Hippocampal formation (tissue), 2 donors: ENCODE measurements at places on chromosomes 11 and 22.

DNA sequence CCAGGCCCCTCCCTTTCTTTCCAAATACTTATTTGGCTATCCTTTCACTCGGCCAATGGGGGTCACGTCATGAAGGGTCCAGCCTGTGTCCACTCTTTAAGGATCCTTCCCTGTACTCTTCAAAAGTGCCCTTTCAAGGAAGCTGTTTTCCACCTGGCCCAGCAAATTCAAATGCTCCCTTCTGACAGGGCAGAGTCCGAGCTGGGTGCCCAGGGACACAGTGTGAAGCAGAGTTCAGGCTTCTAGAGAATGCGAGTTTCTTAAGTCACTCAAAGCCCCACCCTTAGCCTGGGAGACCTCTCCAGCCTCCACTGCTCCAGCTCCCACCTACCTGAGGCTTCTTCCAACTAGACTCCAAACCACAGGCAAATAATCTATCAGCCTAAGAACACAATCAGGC is 5.5 kb upstream of the APOA1 start:
- no peak for DNase-seq

DNA sequence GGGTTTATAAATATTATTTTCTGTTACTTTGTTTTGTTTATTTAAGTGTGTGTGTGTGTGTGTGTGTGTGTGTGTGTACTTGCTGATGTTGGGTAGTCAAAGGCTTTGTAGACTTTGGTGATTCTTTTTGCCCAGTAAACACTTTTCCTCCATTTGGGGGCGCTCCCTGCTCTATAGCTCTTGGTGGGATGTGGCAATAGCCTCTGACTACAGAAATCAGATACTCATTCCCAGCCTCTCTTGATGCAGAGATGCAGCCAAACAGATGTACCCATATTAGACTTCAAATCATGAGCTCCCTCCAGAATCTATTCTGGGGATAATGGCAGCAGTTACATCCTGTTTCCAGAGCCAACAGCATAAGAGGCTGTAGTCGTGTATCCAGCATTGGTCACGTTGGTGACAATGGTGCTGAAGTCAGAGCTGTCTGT is 33.4 kb upstream of the APOL5 start:
- DNase-seq = peak; percentile 28

DNA sequence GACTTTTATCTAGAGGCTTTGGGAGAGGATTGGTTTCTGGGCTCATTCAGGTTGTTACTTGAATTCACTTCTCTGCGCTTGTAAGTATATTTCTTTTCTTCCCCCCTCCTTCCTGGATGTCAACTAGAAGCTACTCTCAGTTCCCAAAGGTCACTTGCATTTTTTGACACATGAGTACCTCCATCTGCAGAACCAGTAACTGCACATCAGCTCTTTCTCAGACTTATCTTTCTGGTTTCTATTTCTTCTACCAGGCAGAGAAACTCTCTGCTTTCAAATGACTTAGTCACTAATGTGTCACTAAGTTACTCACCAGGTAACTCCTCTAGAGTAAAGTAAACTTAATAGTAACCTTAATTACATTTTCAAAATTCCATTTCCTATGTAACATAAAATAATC is 773.0 kb upstream of the LUZP2 start:
- no peak for DNase-seq

DNA sequence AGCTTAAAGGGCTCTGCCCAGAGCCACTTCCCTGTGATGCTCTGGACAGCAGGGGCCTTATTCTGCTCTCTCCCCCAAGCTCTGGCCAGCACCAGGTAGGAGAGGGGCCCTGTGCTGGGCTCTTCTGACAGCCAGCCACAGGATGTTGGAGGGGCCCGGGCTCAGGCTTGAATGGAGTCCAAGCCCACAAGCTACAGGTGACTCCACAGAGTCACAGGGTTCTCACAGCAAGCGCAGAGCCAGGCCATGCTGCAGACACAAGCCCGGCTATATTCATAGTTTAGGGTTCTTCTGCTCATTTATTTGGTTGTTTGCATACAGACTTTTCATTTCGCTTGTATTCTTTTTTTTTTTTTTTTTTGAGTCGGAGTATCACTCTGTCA is 1392.8 kb downstream of the BRD1 start:
- DNase-seq = no peak

- DNase-seq = no peak
Observed at GRCh38 chr11:199782-200181, 6.9 kb downstream of the SCGB1C1 start.

DNA sequence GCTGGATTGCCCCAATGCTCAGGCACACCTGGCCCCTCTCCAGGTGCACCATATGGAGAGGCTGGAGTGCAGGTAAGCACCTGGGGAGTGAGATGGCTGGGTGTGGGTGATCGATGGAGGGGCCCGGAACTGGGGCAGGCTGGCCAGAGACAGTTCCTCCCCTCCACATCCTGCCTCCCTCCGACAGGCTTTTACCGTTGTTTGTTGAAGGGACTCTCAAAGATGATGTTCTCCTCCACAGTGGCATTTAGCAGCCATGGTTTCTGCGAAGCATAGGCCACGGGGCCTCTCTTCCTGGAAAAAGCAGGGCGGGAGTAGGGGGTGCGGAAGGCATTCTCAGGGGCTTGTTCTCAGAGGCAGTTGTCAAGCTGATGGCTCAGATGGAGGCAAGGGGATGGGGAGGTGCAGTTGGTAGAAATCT is 25.9 kb upstream of the KCNJ11 start:
- no peak for DNase-seq

DNA sequence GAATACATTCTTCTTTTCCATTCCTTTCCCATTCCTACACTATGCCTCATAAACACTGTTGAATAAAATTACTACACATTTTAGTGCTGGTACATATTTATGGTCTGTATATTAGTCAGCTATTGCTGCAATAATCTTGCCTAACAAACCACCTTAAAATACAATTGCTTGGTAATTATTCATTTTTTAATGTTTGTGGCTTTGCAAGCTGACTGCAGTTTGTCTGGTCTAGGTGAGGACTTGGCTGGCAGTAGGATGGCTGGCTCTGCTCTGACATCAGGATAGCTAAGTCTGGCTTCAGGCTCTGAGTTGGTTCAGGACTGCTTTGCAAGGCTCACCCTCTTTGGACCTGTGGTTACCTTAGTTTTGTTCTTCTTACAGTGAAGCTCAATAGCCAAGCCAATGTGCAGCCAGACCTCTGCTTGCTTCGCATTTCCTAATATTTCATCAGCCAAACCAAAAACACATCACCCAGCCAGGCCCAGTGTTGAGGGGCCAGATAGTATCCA is 913.4 kb upstream of the RAG2 start:
- DNase-seq = no peak

- no peak for DNase-seq
Observed at GRCh38 chr22:21734540-21735199, 924 bp downstream of the YPEL1 start.

DNA sequence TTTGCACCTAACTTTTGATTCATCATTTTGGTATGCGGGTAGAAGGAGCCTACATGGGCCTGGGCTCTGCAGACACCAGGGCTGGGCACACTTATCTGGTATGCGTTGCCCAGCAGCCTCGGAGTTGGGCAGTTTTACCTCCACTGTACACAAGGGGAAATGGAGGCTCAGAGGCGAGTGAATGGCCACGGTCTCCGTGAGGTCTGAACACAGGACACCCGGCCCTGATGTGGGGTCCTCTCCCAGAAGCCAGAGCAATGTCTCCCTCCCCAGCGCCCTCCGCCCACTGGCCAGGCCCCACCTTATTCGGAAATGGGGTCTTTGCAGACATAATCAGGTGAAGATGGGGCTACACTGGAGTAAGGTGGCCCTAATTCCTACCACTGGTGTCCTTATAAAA is 43.7 kb downstream of the OSBPL5 start:
- DNase-seq = no peak

DNA sequence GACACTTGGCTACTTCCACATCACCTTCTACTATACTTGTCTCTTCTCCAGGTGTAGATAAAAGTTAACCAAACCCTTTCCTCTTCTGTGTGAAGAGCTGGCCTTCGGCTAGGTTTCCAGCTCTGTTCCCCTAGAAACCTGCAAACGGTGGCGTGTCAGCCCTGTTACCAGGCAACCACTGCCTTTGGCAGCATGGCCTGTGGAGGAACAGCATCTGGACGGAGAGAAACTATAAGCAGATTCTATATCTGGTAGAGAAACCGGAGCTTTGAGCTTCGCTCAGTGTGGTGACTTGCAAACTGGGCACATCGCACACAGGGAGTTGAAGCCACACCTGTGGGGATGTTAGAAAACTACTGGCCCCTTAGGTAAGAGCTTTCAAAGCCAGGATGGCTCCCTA is 35.9 kb downstream of the ARAP1 start:
- peak; percentile 45 for DNase-seq

GRCh38 chr11:65434057-65434666 is 11.6 kb downstream of the NEAT1 start:
- DNase-seq = no peak

DNA sequence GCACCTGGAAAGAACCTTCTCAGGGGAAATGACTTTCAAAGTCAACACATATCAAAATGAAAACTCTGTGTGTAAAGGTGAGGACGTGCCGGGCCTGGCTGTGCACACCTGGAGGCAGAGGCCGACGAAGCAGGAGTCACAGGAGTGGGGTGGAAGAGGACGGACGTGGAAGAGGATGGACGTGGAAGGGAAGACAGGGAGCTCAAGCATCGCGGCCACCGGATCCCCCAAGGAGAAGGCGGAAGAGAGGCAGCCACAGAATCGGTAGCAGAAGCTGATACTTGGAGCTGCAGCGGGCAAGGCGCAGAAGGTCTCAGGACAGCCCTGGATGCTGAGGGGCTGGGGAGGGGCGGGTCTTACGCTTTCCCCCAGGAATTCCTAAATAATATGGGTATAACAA is 519.8 kb downstream of the BRD1 start:
- no peak for DNase-seq

DNA sequence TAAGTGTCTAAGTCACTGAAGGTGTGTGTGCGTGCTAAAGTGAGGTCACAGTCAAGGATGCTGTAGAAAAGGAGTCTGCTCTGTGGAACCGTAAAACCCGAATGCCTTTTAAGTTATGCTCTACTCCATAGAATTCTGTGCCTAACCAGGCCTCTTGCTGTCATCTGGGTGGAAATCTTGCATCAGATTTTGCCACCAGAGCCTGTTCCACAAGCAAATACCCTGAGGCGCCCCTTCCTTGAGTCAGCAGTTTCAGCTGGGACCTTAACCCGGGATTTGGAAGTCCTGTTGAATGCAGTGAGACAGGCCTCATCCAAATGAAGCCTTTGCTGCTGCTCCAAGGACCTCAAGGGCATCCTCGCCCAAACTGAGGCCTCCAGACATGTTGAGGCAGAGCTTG is 109.8 kb downstream of the WNT11 start:
- DNase-seq = no peak

GRCh38 chr11:44101098-44101497 is 5.6 kb downstream of the EXT2 start:
- DNase-seq = no peak

DNA sequence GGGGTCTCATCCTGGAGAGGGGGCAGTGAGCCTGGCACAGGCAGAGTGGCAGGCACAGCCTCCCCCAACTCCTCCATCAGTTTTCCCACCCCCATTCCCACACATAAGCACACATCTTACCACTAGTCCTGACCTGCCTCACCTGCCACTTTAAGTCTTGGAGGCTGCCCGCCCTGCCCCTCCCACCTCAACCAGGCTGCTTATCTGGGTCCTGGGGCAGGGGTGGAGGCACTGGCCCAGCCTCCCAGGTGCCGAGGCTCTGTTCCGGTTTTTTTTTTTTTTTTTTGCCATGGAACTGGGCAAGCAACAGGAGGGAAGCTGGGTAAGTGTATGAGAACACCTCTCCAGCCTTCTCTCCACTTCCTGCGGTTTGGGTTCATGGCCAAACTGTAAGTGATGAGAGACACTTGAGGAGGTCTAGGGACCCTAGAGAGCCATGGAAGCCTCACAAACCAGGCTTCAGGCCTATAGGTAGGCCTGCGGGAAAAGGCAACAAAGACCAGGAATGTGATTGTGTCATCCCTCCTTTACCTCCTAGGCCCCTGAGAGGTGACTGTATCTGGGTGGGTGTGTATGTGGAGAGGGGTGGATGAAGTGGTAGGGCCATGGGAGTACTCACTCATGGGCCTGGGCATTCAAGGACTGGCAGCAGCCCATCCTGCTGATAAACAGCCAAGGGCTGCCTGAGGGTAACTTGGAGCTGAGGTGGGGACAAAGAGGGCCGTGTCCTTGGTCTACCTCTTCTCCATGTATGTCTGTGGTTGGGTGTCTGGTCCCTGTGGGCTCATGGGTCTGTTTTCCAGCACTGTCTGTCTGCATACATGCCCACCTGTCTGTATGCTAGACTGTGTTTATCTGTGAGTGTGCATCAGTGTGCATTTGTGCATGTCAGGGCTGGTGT is 22.6 kb downstream of the PHLDB1 start:
- no peak for DNase-seq

GRCh38 chr11:111450480-111451320 is 61.5 kb downstream of the BTG4 start:
- no peak for DNase-seq

GRCh38 chr11:78417175-78417887 is at the start of gene GAB2:
TSS of gene GAB2 (minus strand) at chr11:78417820. CDS start at chr11:78417720, 100 bp downstream.
- peak; percentile 65 for DNase-seq

DNA sequence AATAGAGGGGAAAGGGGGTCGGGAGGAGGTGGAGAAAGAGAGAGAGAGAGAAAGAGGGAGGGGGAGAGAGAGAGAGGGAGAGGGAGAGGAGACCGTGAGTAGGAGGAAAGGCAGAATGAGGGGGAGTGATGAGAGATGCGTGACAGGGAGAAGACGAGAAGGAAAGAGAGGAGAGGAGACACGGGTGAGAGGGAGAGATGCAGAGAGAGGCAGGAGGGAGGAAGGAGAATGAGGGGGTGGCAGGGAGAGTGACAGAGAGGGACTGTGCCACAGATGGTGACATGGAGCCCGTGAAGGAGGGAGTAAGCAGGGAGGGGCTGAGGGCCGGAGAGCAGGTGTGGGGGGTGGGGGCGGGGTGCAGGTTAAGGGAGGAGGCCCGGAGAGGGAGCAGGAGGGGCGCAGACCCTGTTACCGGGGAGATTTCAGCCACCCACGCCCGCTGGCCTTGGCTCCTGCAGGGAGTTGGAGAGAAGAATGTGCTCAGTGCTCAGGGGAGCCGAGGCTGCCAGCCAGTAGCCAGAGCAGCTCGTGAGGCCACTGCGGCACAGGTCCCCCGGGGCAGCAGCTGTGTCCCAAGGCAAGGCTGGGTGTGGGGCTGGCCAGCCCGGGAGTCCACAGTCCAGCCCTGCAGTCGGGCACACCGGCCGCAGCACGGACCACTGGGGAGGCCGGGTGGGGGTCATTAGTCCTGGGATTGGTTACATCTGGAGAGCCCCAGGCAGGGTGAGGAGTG is at the start of gene SSTR3:
Gene SSTR3 (minus strand): TSS at position 304 of the 733 bp plus-strand sequence. CDS start 4,674 bp downstream, outside the sequence.
- DNase-seq = no peak

DNA sequence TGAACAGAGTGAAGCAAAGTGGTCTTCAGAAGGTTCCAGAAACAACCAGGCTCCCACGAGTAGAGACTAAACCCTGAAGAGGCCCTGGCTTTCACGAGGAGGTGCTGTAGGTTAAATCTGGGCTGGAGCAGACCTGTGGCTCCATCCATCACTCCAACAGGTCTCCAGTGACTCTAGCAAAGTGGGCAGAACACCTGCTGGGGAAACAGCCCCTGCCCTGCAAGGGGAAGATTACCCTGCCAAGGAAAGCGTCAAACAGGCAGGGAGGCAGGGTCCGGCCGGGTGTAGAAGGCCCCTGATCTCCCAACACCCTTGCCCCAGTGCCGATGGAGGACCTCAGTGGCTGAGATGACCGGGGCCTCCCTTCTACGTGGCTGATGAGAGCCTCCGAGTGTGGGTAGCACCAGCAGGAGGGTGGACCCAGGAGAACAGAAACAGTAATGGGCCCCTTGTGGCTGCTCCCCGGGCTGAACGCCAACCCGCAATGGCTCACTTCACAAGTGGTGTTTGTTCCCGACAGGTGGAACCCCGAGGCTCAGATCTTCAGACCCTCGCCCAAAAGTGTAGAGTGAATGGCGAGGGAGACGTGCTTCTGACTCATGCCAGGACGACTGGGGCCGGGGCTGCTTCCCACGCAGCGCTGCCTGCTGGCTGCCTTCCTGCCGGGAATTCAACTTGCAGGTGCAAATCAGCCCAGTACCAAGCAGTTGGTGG is 112.0 kb downstream of the SHANK2 start:
- peak; percentile 27 for DNase-seq
